Stimulated activated CD4-positive, alpha-beta T cell treated with anti-CD3 and anti-CD28 coated beads, Interleukin-12 subunit alpha, Interleukin-12 subunit beta, amount 100 ng/mL, for 24 hours (primary cell): ENCODE measurements at places on chromosomes 6 and 20.

GRCh38 chr20:35698298-35699126 lies 640 bp downstream of the NFS1 start:
- no peak for DNase-seq

GRCh38 chr6:21589352-21590345 lies 3.9 kb upstream of the SOX4 start:
- DNase-seq, result peak; percentile 82

DNA sequence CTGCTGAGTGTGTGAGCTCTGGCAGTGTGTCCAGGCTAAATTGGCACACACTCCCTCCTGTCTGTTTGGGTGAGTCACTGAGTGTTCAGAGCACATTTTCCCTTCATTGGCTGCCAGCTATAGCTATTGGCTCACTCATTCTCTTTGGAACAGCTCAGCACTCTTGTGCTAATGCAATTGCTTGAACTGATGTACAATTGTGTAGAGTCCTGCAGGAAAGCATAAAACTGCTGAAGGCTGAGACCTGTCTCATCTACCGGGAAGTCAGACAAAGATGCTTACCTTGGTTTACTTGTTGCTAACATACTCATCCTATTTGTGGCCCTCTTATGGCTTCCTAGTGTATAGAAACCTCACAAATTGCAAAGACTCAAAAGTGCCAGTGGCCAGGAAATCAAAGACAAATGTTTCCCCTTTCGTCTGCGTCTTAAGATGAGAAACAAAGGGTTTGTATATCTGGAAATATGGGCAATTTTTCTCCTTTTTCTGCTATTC lies 351.0 kb downstream of the BCKDHB start:
- no peak for DNase-seq

DNA sequence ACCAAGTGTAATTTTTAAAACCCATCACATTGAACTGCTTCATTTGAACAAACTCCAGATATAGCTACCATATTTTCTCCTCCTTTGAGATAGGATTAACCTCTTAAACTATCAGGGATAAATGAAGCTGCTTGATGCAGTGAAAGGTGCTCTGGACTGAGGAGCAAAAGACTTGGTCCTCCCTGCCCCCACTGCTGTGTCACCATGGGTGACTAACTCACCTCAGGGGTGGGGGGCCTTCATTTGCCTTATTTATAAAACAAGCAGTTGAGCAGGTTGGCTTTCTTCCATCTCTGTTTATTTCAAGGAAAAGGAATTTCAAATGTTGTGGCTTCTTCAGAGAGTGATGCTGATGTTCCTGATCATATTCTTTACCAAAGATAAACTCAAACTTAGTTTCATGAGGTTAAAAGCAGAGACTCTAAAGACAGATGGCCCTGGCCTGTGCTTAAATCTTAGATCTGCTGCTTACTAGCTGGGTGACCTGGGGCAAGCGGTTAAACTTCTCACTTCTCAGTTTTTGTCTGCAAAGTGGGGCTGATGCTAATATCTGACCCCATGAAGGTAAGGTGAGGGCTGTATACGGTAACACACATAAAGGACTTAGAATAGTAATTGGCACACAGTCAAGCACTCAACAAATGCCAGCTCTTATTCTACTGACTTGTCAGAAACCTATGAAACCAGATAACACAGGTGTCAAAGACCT lies 50.5 kb downstream of the FHL5 start:
- DNase-seq, result no peak

GRCh38 chr6:106927531-106928398 lies 46.8 kb downstream of the CD24 start:
- DNase-seq, result peak; percentile 7

DNA sequence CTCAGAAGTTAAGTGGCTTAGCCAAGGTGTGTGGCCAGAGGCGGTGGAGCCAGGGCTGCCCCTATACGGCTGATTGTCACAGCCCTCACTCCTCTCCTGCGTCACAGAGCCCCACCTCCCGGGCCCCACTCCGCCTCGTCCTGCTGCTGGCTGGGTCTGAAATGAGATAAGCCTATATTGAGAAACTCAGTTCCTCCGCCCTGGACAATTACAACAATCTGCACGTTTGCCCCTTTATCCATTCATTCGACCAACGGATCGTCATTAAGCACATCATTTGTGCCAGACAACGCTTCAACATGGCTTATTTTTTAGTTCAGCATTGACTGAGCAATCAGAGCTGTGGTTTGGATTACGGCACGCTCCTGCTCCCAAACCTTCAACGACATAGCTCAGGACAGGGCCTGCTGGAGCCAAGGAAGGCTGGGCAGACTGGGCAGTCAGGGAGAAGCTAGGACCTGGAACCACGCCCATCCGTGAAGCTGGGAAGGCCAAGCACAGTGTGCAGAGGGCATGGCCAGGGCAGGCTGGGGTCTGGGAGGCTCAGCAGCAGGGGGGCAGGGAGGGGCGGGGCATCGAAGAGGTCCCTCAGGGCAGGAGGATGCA lies 16.6 kb upstream of the EZR start:
- DNase-seq, result no peak
